ENCODE measurements at places on chromosomes 7 and 10.

DNA sequence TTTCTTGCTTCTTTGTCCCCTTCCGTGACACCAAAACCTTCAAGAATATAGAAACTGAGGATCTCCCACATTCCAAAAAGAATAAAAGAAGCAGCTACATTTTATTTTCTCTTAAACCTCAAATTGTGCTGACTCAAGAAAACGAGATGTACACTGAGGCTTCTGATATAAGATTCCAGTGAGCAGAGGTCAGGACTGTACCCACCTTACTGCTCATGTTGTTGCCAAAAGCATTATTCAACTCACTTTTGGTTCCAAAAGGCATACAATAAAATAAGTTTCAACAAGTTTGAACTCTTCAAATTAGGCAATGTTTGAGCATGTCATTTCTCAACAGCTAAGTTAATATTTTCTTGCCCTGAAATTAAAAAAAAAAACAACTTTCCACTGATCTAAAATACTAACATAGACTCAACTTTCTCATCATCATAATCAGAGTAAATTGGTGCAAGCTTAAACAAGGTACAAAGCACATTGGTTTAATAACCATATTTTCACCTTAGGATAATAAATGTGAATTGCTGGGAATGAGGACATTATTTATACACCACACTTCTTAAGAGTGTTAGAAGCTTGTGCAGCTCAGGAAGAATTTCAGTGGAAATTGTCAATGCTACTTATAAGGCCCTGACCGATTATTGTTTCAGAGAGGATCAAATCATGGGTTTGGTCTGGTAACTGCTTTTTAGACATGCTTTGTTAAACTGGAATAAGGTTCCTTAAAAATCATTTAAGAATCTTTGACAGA, 629.0 kb upstream of the IGFBP3 start:
- DNase-seq, result no peak

DNA sequence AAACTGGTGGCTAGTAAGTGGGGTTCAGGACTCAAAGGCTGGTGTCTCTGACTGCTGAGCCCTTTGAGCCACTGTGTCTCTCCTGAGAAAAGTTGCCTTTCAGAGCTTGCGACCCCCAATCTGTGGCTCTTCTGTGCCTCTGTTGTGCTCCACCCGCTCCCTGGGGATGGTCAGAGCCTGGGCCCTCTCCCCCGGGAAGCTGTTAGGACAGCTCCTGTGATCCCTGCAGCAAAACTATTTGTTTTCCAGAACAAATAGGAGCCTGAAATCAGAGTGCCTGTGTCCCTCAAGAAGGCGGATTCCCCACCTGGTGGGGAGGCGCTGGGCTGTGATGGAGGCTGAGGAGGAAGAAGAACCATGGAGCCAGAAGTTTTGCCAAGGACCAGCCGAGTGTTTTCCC, 56.4 kb upstream of the MXI1 start:
- DNase-seq, result no peak

DNA sequence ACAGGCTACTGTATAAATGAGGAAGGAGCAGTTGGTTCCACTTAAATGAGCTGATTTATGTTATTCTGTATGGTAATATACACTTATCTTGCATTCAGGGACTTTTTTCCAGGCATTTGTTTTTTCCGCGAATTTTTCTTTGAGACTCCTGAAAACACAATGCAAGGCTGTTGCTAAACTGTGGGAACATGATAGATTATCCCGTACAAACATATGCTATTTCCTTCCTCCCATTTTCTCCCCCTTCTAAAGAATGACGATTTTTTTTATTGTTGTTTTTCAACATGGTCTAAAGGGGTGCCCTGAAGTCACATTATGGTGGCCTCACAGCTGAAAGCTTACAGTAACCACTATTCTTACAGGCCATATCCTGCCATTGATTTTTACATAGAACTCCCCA, 523.9 kb upstream of the NRP1 start:
- DNase-seq, result no peak

DNA sequence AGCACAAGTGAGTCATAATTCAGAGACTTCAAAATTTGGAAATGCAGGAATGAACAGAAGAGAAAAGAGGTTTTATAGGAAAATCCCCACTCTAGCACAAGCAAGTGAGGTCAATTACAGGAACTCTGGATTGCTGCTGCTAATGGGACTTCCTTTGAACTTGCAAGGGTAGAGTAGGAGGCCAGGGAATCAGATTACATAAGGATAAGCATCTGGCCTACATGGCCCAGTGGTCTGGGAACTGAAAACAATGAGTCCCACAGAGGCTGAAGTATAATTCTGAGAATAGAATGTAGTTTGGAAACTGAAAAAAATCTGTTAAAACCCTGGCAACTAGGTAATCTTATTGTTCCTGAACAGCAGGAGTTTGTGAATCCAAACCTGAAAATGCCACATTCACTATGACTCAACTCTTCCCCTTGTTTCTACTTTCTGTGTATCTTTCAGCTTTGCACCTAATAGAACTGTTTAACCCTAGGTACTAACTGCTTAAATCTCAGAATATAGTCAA, 66.5 kb downstream of the CTNNA3 start:
- DNase-seq, result peak; percentile 64

GRCh38 chr10:91208642-91209041, 11.8 kb upstream of the PCGF5 start:
- no peak for DNase-seq

GRCh38 chr10:4450981-4451908, 374.8 kb upstream of the AKR1E2 start:
- peak; percentile 90 for DNase-seq

DNA sequence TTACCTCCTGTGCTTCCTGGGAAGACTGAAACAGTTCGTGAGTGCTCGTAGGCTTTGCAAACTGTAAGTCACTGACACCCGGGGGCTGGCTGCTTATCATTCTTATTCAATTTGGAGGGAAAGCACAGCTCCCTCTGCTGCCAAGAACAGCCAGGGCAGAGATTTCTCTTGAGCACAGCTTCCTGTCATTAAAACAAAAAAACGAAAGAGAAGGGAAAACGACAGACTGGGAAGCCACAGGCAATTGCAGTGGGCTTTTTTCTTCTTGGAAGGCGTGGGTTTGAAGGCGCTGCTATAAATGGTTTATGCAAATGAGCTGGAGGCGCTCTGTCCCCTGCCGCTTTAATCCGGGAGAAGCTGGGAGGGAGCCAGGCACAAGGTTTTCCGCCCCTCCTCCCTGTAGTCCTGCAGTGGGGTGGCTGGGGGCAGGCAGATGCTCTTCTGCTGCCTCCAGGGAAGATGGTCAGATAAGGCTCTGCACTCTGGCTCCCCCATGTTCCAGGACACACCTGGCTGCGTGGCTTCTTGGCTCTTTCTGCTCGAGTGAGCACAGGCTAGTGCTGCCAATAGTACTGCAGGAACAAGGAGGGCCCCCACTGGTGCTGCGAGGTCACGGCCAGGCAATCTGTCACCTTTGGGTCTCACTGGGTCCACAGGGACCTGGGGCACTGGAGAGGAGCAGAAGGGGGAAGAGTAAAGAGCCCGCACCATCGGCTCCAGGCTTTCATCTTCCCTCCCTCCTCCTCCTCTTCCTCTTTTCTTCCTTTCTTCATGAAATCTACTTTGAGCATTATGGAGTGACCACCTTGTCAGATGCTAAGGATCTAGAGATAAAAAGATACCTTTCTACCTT, 49.5 kb downstream of the NEURL1 start:
- DNase-seq, result peak; percentile 66

- no peak for DNase-seq
Measured at GRCh38 chr10:5460468-5461202, 38.7 kb downstream of the CALML5 start.

- no peak for DNase-seq
Measured at GRCh38 chr10:115052226-115052625, 40.9 kb upstream of the ATRNL1 start.

- DNase-seq, result no peak
Measured at GRCh38 chr7:11317766-11318165, 344.1 kb downstream of the PHF14 start.

DNA sequence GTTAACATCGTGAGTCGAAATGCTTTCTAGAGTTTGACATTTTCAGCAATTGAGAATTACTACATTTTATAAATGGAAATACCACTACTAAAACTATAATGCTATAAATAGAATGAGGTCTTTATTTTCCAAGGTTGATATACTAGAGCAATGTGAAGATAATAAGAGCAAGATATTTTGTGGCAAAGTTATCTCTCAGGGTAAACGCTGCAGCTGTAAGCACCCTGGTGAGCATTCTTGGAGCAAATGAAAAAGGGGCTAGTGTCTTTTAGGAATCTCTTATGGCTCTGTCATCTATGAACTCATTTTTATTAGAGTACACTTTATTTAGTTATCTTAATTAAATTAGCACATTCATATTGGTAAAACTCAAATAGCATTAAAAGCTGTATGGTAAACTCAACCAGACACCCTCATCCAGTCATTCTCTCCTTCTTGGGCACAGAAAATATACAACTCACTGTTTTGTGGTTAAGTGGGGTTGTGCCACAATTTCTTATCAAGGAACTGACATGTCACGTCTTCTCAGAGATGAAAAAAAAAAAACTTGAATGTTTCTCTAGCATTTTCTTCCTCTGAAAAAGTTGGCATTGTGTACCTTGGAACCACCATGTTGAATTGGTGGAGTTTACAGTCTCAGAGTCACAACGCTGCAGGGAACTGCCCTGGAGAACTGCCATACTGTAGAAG, 289.5 kb upstream of the PFKP start:
- DNase-seq, result no peak

DNA sequence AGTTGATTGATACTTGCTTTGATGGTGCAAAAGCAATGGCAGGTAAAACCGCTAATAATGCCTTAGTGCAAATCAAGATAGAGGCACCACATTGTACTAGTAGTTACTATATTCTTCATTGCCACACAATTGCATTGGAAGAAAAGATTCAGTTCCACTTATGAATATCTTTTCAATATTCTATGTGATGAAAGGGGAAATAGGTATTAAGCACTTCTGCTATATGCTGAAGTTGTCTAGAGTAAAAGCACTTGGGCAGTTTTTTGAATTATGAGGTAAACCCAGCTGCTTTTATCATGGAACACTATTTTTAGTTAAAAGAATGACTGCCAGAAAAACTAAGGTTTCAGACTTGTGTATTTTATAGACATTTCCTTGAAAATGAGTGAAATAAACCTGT, 15.5 kb downstream of the ENTPD7 start:
- no peak for DNase-seq

DNA sequence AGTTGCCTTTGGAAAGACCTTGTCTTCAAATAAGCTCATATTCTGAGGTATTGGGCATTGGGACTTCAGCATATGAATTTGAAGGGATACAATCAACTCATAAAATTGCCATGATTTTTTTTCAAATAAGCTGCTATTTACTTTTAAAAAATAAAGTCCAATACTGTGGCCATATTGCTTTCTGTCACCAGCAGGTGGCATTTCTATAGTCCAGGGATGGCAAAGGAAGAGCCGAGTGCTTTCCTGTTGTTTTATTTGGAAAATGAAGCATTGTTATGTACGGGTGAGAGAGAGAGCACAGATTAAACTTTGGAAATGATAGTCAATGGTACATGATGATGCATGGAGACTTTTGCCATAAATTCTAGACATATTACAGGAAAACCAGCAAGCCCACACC, 104.1 kb upstream of the DPP6 start:
- no peak for DNase-seq

DNA sequence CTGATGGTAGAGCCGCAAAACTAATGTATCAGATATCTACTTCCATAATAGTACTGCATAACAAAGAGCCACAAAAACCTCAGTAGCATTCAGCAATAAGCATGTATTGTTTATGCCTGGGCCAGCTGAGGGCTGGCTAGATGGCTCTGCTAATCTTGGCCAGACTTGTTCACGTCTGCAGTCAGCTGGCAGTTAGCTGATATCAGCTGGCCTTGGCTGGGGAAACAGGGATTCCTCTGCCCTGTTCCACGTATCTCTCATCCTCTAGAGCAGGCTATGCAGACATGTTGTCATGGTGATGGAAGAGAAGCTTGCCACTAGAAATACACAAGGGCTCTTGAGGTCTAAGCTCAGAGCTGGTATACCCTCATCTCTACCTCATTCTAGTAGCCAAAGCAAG, 62.9 kb downstream of the GRM8 start:
- DNase-seq, result no peak

DNA sequence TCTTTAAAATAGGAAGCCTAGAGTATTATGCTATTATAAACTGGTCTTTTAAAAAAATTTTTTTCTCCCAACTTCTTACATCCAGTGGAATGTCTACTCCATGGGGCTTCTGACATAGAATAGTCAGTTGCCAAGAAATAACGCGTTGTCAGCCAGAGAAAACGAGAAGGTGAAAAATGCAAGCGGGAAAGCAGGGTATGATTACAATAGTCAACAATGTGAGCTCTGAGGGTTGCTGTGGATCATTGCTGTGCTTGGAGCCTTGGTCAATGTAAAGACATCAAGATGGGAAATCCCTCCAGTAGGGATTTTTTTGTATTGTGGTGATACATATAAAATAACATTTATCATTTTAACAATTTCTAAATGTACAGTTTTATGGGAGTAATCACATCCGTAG, 27.6 kb upstream of the PLPP4 start:
- DNase-seq, result no peak

DNA sequence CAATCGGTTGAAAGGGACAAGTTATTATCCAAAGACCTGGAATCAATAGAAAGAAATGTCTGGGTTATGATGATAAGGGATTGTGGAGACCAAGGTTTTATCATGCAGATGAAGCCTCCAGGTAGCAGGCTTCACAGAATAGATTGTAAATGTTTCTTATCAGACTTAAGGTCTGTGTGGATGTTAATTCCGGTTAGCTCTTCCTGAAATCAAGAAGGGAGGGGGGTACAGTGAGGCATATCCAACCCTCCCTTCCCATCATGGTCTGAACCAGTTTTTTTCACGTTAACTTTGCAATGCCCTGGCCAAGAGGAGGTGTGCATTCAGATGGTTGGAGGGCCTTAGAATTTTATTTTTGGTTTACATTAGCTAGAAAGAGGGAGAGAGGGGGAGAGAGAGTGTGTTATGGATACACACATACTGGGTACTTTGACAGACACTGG, 9.8 kb upstream of the LRRC61 start:
- no peak for DNase-seq

DNA sequence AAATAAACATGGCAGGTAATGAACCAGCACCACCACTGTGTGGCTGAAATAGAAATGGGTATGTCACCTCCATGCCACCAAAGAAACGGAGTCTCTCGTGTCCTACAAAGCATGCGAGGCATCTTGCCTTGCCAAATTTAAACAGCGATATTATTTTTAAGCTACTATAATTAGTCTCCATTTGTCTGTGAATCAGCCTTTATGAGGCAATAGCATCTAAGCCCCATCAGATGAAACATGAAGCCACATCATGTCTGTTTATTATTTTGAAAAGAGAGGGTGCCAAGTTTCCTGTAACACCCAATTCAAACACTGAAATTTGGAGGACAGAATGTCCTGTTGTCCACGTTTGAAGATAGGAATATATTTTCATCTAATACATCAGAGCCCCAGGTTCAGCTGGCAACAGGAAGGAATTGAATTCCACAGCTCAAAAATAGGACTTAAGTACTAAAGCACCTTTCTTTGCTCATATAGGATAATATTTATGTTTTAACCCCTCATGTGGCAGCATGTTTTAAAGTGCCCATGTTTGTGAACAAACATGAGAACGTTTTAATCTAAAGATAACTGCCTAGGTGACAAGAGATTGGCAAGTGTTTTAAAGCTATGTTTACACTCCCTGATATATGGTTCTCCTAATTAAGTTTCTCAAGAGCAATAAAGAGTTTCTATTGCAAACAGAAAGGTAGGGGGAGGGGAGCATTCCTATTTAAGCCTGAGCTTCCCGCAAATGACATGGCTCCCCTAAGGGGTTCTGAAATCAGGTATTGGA, 86.8 kb downstream of the SORBS1 start:
- peak; percentile 79 for DNase-seq

GRCh38 chr10:19626156-19626555, 190.1 kb upstream of the PLXDC2 start:
- no peak for DNase-seq
